ENCODE measurements at places on chromosomes 13 and 19.

DNA sequence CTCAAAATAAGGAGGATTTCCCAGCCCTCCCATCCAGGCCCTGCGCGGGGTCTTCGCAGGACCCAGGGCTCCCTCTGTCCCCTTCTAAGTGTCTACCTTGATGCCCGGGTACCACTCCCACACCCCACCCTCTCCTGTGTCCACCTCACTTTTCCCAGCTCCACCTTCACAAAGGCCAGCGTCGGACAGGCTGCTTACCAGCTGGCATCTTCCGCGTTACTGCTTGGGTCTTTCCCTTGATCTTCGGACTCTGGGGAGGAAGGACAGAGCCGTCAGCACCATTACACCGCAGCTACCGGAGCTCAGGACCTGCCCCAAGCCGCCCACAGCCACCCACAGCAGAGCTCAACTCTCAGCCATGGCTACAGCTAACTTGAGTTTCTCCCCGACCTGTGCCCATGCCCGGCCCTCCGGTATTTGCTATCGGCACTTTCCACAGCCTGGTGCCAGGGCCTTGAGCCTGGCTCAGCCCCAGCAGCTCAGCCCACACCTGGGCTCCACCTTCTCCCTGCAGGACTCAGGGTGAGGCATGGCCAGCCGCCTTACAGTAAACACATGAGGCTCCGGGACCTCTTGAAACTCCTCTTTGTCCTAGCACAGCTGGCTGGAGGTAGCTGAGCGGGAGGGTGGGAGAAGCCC is 3.8 kb downstream of the C13orf46 start:
- DNase-seq: no peak

- DNase-seq: no peak
These were observed at the start of gene SERTM1 for GRCh38 chr13:36673838-36674326. Gene SERTM1, plus strand, starts transcription at chr13:36674020. Its CDS starts 21,059 bp downstream, at chr13:36695079.

GRCh38 chr13:82480415-82480814 is 1401.9 kb downstream of the SLITRK1 start:
- no peak for DNase-seq

GRCh38 chr13:83557845-83558244 is 324.4 kb downstream of the SLITRK1 start:
- no peak for DNase-seq

DNA sequence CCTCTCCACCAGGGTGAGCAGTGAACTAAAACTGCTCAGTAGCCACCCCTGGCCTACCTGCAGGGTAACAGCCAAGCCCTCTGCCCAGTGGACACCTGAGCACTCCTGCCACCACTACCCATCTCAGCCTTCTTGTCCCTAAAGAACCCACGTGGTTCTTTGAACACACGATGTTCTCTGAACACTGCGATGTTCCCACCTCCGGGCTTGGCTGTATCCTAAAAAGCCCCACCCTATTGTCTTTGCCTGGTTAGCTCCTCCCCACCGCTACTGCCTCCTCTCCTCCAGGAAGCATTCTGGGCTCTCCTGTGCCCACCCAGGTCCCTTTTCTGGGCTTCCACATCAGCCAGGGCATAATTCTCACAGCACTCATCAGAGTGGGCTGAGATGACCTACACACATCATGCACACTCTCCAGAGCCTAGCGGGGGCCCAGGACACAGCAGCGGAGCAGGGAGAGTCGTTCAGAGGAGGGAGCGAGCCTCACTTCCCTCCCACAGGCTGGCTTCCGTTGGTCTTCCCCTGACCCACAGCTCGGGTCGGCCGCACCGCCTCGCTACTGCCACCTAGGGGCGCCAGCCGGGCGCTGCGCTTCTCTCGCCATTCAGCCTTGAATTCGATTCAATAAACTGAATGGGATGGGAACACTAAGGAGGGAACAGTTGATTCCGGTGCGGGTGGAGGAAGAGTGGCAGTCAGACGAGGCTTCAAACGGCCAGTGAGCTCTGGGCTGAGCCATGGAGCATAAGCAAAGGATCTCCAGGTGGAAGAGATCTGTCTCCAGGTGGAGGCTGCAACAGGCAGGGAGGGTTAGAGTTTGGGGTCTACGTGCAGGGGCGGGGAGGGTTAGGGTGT is 3.2 kb downstream of the ELAVL1 start:
- DNase-seq: peak; percentile 44

Measured in stimulated activated CD8-positive, alpha-beta memory T cell treated with anti-CD3 and anti-CD28 coated beads, Interleukin-15, amount 100 ng/mL, for 4 hours (primary cell).